ENCODE measurements at places on chromosomes 12 and 14.

GRCh38 chr12:112134731-112135130 lies 9.4 kb downstream of the TRAFD1 start:
- DNase-seq = no peak

DNA sequence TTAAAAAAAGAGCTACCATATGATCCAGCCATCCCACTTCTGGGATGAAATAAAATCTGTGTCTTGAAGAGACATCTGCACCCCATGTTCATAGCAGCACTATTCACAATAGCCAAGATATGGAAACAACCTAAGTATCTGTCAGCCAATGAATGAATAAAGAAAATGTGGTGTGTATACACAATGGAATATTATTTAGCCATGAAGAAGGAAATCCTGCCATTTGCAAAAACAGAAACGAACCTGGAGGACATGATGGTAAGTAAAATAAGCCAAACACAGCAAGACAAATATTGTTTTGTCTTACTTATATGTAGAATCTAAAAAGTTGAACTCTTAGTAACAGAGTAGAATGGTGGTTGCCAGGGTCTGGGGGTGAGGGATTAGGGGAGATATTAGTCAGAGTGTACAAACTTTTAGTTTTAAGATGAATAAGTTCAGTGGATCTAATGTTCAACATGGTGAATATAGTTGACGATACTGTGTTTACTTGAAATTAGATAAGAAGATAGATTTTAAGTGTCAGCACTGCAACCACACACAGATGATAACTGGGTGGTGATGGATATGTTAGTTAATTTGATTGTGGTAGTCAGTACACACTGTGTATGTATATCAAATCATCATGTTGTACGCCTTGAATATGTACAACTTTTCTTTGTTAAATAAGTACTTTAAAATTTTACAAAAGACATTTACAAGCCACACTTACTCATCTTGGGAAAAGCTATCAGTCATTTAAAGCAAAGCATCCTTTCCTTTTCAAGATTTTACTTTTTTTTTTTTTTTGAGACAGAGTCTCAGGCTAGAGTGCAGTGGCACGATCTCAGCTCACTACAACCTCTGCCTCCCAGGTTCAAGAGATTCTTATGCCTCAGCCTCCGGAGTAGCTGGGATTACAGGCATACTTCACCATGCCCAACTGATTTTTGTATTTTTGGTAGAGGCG lies 89.9 kb downstream of the BICD1 start:
- no peak for DNase-seq

- no peak for DNase-seq
Measured at GRCh38 chr12:15868186-15868585, 14.0 kb upstream of the STRAP start.

DNA sequence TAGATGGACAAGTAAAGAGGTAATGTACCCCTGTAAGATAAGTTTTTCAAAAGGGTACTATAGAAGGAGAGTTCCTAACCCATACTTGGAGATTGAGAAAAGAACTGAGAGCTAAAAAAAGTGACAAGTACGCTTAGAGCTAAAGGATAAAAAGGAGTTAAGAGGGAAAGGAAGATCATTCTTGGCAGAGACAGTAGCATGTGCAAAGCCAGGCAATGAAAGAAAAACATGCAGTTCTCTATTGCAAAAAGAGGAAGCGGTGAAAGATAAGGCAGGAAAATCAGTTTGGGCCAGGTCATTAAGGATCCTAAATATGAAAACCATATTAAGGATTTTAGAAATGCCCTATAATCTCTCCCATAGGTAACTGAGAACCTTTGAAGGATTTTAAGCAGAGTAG lies 500.4 kb upstream of the GARIN6 start:
- no peak for DNase-seq

- DNase-seq = no peak
Measured at GRCh38 chr14:72518809-72519377, 375.0 kb downstream of the DPF3 start.

DNA sequence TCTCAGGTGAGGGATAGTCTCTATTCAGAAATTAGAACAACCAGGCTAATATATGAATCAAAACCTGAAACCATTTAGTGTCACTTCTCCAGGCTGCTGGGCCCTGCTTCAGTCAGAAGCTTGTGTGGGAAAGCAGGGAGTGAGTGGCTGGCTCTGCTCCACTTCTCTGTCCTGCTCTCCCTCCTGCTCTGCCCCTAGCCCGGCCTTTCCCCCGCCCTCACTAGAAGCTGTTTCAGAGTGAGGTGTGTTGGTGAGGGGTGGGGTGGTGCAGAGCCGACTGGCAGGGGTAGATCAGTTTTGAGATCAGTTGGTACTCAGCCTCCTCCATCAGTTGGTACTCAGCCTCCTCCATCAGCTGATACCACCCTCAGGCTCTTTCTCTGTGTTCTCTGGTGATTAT lies 7.0 kb upstream of the PPP1R1A start:
- no peak for DNase-seq

- DNase-seq = no peak
Measured at GRCh38 chr14:38505973-38506249, 250.0 kb upstream of the CLEC14A start.

- no peak for DNase-seq
Measured at GRCh38 chr12:1184402-1184801, 193.4 kb downstream of the ERC1 start.

DNA sequence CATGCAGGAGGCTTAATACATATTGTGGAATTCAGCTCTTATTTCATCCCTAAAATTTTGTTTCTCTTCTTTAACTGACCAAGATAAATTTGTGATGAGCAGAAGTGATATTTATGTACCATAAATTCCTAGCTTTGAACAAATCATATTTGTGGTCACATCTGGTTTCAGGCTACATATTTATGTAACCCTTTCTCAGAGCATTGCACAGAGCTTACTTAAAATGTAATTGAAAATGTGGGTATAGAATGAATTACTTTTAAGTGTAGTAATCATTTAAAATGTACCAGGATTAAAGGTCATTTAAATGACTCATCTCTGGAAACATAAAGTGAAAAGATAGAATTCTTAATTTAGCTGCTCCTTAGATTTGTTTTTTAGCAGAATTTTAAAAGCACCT lies 129.9 kb upstream of the FRMD6 start:
- no peak for DNase-seq

- DNase-seq = no peak
Measured at GRCh38 chr12:124902916-124903315, 11.5 kb downstream of the UBC start.

DNA sequence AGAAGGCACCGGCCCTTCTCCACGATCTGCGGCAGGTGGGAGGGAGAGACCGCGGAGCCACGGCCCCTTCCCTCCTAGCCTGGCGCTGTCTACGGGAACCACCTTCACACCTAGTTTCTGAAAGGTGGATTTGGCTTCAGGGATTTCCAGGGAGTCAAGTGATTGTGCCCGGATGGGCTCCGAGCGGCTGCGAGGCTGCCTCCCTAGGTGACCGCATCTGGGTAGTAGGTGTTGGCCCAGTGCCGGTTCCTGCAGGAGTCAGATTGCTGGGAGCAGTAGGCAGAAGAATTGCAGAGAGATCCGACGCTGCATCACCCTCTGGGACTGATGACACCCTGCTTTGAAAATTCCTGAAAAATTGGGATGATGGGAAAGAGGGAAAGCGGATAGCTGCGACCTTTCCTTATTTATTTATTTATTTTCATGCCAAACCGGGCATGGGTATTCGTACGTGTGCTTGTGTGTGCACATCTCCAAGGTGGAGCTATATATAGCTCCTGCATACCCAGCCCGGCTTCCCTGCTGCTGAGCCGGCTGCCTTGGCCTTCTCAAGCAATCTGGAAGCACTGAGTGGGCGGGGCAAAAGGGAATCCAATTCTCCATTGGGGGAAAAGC lies 1.1 kb downstream of the CNTN1 start:
- DNase-seq = no peak

DNA sequence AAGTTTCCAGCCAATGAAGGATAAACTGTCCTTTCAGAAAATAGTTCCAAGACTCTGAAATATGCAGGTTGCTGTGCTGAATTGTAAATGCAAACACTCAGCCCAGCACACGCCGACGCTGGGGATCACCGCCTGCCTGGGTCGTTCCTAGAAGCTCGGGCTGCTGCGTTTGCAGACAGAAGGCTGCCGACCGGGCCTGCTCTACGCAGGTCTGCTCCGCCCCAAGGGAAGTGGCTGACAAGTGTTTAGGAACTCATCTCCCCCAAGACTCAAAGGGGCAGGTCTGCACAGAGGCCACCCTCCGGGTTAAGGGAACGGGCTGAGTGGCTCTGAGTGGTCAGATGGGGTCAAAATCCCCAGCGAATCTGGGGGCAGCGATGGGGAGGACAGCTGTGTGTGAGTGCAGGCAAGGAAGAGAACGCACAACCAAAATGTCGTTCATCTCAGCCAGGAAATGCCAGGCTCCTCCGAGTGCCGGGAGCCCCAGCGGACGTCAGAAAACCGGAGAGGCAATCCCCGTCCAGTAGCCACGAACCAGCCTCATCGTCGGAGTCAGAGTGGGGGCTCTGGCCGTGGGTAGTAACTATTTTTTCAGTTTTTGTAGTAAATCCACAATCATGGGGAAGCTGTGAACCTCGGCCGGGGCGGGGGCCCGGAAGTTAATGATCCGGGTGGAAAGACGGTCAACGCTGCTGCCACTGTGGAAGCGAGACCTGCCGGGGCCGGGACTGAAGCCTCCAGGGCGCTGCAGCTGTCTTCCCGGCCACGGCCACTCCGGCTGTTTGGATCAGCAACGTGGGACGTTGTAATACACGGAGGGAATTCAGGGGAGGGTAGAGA lies 6.0 kb downstream of the GALNT9 start:
- DNase-seq = no peak

DNA sequence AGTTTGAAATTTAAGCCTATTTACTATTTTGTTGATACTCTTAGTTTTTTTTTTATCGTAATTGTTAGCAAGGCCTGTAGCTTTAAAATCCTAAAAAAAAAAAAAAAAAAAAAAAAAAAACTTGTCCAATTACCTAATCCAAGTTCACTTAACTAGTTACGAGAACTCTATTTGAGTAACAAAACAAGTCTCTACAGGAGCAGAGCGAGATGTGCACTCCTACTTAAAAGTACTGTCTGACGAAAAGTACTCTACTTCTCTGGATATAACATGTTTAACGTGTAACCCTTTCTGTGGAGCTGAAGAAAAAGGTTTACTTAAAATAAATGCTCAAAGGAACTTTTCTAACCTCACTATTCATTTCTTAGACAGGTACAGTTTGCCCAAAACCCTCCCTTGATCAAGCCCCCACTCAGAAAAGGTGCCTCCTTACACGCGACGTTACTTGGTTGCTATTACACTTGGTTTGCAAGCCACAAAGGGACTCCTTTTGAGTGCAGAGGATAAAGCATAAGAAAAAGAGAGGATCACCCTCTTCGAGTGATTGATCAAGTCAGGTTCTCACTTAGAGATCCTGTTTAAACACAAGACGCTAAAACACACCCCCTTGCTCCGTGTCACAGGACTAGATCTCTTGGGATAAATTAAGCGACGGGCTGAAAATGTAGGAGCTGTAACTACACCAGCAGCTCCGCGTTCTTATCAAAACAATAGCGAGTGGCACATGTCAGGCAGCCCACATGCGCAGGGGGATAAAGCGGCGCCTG lies 2.2 kb downstream of the BAZ1A start:
- DNase-seq = no peak

- DNase-seq = no peak
Measured at GRCh38 chr12:106090591-106091445, 47.9 kb downstream of the NUAK1 start.

- DNase-seq = no peak
Measured at GRCh38 chr14:73168274-73168673, 32.0 kb downstream of the PSEN1 start.

- no peak for DNase-seq
Measured at GRCh38 chr14:66003082-66003730, 483.0 kb upstream of the CCDC196 start.

GRCh38 chr12:51482929-51483697 lies 58.5 kb downstream of the SLC4A8 start:
- peak; percentile 3 for DNase-seq

DNA sequence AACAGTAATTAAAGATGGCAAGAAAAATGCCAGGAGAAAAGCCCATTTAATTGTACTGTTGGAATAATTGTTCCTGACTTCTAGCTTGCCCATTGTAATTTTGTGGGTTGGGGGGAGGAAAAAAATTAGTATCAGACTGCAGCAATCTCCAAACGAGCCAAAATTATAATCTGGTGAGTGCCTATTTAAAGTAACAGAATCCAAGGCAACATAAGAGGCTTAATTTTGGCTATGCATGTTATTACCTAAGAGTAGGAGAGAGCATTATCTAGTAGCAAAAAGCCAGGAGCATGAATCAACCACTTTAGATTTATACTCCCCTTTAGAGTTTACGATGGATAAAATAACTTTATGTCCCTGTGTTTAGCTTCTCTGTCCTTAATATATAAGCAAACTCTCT lies 14.6 kb upstream of the DENND5B start:
- no peak for DNase-seq

DNA sequence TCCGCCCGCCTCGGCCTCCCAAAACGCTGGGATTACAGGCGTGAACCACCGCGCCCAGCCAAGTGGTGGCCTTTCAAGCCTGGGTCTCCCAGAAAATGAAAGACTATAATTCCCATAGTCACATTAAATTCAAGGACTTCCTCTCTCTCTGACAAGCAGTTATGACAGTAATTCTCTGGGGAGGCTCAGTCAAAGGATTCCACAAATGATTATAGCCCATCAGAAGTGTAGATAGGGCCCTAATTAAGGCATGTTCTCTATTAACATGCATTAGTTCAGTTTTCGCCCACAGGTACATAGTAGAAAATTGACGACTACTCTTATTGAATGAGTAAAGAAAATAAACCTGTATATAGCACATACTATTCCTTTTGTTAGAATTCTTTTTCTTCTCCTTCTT lies 16.4 kb downstream of the PRMT8 start:
- no peak for DNase-seq

GRCh38 chr12:79547735-79548609 lies 142.8 kb downstream of the PAWR start:
- no peak for DNase-seq

DNA sequence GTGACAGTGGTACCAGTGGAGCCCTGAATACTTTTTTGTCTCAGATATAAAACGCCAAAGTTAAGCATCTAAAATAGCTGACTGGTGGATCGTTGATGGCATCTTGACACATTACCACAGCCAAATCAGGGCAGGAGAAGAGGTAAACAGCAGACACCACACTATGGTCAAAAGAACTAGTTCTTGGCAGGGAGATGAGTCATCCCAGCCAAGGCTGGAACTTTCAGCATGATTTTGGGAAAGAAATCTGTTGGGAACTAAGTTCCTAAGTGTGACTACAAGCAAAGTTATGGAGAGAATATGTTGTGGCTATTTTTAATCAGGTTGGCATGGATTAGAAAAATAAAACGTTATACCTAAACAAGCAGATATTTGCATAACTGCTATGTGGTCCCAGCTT lies 36.9 kb downstream of the LGR5 start:
- DNase-seq = no peak

GRCh38 chr14:56963381-56963780 lies 153.1 kb upstream of the OTX2 start:
- DNase-seq = no peak

DNA sequence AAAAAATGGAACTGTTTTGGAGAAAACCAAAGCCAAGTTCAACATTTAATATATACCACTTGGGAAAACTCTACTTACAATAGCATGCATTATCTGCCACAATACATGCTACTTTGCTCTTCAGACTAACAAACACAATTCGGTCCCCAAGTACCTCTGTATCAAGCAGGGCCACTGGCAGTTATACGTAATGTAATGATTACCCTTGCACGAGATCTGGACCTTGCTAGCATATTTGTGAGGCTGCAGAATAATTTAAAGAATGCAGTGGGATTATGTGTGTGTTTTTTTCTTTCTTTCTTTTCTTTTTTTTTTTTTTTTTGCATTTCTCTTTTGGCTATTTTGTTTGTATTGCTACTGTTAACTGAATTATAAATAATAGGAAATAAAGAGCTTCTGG lies 22.8 kb upstream of the PYGL start:
- DNase-seq = no peak

- no peak for DNase-seq
Measured at GRCh38 chr12:46400406-46400805, 27.8 kb upstream of the SLC38A2 start.

Data from activated naive CD4-positive, alpha-beta T cell (primary cell).